Daoy (cell line): ENCODE measurements at places on chromosomes 2 and 18. TPM values are rescaled to one million over a fixed set of nuclear protein-coding genes. Genes with fewer than 3 reads are reported as not detected.
A peak's percentile ranks its signal among the peaks of the same experiment; 100 is the strongest.

GRCh38 chr2:71863396-71863795 is 284.3 kb downstream of the CYP26B1 start:
- no peak for DNase-seq

- no peak for DNase-seq
Measured at GRCh38 chr18:42426496-42427015, 471.5 kb downstream of the PIK3C3 start.

PLEK gene
- not detected in 2 replicates for total RNA-seq

NEB gene
- 0.17 and 0.48 TPM in 2 replicates for total RNA-seq

DNA sequence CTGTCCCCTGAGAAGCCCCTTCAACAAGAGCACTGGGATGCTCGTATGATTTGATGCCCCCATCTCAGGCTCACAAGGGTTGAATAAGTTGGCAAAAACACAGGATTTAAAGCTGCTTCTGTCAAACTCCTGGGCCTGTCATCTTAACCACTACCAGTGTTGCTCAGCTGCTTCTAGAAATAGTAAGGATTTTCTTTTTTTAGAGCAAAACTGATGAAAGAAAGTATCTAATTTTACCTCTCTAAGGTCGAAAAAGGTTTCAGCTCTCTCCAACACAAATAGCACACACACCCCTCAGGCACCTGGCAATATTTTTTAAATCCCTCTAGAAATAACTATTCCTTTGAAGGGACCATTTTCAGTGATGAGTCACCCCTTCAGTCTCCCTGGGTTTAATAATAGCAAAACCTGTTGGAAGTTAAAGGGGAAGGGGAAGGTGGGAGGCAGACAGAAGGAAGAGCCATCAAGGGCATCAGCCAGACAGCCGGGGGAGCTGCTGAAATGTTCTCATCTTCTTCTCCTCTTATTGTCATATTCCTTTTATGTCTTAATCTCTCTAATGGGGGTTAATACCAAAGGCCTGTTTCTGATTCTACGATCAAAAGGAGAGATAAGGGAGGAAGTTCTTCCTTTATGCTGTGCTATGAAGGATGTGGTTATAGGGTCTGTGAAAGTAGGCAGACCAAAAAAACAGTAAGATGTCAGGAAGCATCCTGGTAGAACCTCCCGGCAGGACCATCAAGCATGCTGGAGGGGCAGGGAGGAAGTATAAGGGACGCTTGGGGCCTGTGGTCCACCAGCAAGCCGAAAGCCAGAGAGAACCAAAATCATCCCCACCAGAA is 31.9 kb upstream of the SLC35G4 start:
- no peak for DNase-seq

- DNase-seq = peak; percentile 16
Measured at GRCh38 chr2:99656994-99657393, 167.2 kb upstream of the REV1 start.

DNA sequence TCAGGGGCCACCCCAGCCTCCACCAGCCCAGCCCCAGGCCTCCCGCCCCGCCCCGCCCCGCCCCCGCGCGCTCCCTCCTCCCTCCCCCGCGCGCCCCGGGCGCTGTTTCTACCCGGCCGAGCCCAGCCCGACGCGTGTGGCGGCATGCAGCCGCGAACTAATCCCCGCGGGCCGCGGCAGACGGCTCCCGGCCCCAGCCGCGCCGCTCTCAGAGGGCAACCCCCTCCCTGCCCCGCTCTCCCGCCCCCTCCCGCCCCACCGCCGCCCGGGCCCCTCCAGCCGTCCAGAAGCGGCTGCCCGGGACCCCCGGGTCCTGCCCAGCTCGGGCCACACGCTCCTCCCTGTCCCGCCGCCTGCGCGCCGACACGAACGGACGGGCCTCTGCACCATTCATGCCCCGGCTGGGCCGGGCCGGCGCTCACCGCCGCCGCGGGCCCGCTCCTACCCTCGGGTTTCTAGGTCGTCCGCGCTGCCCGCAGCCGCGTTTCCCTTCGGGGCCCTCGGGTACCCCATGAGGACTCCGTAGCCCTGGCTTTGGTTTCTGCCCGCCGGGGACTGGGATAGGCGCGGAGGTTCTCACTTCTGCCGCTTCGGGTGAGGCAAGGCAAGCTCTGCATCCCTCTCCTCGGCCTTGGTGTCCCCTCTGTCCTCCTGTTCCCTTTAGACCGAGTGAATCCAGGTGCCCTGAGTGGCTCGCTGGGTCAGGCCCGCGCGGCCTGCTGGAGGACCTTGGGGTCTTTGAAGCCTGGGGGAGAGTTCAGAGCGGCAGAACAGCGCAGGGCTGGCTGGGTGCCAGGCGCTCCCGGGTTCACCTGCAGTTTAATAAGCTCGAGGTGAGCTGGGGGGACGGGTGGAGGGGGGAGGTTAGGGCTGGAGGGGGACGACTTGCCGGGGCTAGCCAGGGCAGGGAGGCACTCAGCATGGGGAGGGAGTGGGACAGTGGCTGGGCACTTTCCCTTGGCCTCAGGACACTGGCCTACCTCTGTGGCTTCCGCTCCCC is 3.1 kb downstream of the WNT10A start:
- DNase-seq = no peak

DNA sequence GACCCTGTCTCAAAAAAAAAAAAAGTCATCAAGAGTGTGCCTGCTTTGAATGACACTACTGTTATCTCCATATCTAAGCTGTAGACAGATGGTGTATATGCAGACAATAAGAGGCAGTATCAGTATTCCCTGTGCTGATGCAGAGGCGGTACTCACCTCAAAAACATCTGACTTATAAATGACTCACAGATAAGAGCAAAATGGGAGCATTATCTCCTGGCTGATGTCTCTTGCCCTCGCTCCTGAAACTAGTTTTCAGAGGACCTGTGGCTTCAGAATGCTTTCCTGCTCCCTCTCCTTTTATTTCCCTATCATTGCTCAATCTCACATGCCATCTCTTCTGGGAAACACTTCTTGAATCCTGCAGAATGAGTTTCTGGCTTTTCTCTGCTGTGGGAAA is 289.6 kb downstream of the PTPRM start:
- DNase-seq = peak; percentile 15

DNA sequence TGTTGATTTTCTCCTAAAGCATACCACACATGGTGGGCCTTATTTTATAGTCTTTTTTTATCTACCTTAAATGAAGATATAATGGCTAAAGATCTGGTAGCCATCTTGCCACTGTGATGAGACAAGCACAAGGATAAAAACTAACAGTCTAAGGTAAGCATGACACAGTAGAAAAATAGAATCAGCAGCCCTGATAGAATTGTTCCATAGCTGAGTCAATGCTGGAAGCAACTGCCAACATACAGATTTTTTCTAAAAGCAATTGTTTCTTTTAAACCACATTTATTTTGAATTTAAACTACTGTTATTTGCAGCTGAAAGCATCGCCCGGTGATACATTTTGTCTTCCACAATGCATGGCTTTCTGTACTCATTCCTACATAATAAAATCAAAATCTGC is 1091.5 kb upstream of the CHAC2 start:
- no peak for DNase-seq
